ENCODE measurements at places on chromosomes 3 and 15.

DNA sequence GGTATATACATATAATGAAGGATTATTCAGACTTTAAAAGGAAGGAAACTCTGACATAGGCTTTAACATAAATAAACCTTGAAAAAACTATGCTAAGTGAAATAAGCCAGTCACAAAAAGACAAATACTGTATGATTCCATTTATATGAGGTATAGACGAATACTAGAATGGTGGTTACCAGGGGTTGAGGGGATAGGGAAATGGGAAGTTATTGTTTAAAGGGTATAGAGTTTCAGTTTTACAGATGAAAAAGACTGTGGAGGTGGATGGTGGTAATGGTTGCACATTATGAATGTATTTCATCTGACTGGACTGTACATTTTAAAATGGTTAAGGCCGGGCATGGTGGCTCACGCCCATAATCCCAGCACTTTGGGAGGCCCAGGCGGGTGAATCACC, 41.7 kb downstream of the FRMD5 start:
- no peak for DNase-seq

DNA sequence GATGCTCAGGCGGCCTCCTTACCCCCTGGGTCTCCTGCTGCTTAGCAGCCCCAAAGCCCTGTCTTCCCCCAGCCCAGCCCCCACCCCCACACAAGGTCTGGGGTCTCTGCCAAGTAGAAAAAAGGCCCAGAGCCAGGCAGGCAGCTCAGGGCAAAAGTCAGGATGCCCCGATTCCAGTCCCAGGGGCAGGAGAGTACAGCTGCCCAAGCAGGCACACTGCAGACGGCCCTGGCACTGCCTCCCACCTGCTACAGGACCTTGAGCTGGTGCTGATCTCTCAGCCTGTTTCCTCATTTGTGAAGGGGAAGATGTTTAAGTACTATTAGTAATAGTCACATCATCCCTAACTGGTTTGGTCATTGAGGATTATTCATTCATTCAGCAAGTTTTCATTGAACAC, 12.6 kb downstream of the TMEM43 start:
- DNase-seq, result no peak

GRCh38 chr3:63479661-63480035, 172.8 kb upstream of the SNTN start:
- no peak for DNase-seq

DNA sequence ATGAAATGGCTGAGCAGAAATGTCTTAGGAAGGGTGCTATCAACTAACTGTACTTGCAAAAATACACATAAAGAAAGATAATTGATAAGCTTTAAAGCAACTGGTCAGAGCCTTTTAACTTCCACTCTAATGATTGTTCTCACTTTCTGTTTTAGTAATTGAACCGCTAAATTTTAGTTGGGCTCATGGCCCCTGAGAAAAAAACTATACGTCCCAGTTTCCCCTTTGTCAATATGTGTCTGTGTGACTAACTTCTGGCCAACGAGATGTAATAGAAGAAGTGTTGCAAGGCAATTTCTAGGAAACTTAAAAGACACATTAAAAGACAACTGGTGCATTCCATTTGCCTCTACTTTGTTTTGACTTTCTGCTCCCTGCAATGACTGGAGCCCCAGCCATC, 223.9 kb downstream of the NR1D2 start:
- DNase-seq, result no peak

GRCh38 chr3:140950144-140950543, 8.5 kb downstream of the SLC25A36 start:
- no peak for DNase-seq

DNA sequence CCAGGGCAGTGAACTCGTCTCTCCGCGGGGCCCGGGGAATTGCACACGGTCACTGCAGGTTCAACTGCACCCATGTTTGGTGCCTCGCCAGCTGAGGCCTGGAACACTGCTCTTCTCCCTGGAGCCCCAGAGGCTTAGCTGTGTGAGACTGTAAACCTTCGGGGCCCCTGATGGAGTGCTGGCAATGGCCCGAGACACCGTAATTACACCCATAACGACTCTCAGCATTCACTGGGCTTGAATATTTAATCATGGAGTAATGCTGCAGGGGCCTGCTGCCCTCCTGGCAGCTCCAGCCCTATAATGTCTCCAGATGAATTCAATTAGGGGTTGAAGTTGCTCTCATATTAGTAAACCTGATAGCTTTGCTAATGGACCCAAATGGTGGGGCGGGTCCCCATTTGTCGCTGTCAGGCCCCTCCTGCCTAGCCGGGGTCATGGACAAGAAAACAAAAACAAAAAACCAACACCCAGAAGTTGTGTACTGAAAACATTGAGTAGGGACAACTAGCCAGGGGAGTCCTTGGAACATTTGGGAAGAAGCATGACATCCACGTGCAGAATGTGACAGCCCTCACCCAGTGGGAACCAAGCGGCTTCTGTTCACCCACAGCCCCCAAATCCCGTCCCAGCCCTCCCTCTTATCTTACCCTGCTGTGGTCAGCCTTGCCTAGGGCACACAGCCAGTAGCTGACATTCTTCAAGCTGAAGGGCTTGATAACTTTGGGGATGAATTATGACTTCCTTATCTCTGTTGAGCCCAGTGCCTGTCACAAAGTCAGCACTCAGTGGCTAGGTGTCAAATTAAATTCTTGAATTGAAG, 74.3 kb upstream of the SCN5A start:
- no peak for DNase-seq

DNA sequence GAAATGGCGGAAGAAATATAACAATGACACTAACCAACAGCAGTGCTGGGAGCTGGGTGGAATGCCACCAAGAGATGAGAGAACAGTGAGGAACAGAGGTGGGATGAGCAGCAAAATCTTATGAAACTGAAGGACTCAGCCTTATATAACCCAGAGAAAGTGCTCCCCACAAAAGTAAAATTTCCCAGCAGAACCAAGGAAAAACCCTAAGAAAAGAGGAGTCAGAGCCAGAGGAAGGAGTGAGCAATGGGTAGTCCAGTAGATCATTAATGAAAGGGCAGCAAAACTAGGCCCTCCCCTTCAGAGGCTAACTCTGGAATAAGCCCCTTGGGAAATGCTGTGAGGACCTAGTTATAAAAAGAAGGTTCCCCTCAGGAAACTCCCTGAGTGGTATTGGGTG, 24.7 kb upstream of the UBE2E1 start:
- DNase-seq, result no peak

GRCh38 chr3:69540706-69541581, 155.1 kb upstream of the FRMD4B start:
- DNase-seq, result no peak

- no peak for DNase-seq
Measured at GRCh38 chr3:158506456-158506855, 64.5 kb upstream of the MLF1 start.

DNA sequence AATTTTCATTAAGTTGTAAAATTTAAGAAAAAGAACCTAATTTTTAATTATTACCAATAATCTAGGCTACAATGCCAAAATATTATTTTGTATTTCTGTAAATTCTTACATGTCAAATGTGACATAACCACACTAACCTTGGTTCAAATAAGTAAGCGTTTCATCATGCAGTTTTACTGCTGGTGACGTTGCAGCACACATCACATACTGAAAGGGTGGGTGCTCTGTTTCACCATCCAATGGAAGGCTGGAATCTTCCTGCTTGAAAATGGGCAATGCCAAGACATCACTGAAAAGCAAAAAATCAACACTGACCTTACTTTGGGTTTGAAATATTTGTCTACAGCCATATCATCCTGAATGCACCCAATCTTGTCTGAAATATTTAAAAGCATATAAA, 14.8 kb downstream of the UBP1 start:
- no peak for DNase-seq

DNA sequence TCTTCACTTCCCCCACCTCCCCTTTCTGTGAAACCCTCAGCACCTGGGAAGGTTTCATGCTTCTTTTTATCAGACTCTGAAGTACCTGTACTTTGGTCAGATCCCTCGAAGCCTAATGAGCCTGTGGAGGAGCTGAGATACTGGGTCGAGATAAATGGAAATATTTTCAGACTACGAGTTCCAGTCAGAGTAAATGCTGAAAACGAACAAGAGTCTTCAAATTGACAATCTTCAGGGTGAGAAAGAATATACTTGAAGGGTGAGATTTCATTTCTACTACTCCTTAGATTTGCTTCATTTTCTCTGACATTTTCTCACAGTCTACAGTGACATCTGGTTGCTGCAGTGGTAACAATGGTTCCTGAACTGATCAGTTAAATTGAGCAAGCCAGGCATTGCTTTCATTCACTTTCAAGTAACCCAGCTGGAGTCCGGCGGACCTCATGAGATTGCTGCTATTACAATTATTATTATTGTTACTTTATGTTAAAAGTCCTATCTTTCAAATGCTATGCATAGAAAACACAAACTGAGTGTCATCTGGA, 337.2 kb downstream of the VGLL3 start:
- no peak for DNase-seq

Measured in stimulated activated CD4-positive, alpha-beta T cell treated with anti-CD3 and anti-CD28 coated beads, Interleukin-12 subunit alpha, Interleukin-12 subunit beta, amount 100 ng/mL, for 24 hours (primary cell).